Upper lobe of left lung (tissue), 6 donors: ENCODE measurements at places on chromosomes 2 and 18.

- DNase-seq: no peak
These were observed 30.2 kb downstream of the ARHGAP25 start for GRCh38 chr2:68764806-68765311.

DNA sequence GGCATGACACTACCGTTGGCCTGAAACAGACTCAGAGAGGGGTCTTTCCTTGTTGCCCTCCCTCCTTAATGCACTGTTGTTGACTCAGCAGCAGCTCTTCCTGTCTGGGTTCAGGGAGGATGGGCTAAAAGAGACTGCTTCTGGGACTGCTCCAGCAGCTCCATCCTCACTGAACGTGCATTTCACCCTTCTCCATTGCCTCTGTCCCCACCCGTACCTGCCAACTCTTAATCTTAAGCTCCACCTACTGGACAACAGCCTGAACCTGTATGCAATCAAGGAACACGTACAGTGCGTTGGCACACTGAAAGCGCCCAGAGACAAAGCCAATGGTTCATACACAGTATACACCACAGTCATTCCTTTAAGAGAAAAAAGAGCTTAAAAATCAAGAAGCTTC is 230.8 kb upstream of the RAB6C start:
- peak; percentile 15 for DNase-seq

DNA sequence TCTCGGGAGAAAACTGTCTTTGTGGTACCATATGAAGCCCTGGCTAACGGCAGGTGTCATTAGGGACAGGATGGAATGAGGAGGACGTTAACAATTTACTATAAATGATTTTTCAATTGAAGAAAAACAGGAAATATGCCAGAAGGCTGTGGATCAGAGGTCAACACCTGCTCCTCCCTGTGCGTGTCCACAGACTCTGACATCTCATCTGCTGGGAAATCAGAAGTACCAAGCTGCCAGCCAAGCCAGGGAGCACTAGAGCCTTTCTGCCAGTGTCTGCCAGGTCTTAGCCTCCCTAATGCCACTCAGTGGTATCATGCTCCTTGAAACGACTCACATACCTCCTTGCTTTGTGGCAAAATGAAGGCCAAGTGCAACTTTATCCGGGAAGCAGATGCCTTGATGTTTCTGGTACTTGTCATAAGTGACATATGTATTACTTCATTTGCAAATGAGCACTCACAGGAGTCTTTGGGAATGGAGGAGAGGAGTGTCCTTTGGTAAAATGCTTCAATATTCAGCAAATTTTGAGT is 541.1 kb downstream of the SATB2 start:
- DNase-seq: no peak

GRCh38 chr2:20852139-20852538 is 29.2 kb upstream of the LDAH start:
- no peak for DNase-seq

GRCh38 chr2:126898636-126899035 is at the start of gene TEX51:
TSS of gene TEX51 (plus strand) at chr2:126898890. CDS start at chr2:126898919, 29 bp downstream.
- no peak for DNase-seq

- peak; percentile 89 for DNase-seq
These were observed 46.3 kb upstream of the CCDC150 start for GRCh38 chr2:196592911-196593881.
